Inflammatory macrophage treated with lipopolysaccharide for 4 hours (primary cell): ENCODE measurements at places on chromosomes 4 and X.

DNA sequence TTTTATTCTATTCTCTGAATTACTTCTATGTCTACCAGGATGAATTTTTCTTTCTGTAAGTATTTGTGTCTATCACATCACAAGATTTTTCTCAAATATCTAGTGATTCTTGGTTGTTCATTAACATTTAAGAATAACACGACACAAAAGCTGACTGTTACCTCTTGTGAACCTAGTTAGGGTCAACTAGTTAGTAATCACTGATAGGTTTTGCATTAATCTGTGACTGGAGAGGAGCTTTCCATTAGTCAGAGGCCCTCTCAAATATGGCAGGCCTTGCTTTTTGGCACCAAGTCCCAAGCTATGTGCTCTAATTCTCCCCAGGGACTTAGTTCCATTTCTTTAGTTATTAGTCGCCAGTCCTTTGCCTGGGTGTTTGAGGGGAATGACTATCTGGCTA lies 259.2 kb downstream of the CFAP299 start:
- no peak for DNase-seq

- DNase-seq = no peak
Observed at GRCh38 chr4:43456383-43456782, 563.9 kb downstream of the GRXCR1 start.

- no peak for DNase-seq
Observed at GRCh38 chr4:185512516-185512915, 22.8 kb downstream of the PDLIM3 start.

DNA sequence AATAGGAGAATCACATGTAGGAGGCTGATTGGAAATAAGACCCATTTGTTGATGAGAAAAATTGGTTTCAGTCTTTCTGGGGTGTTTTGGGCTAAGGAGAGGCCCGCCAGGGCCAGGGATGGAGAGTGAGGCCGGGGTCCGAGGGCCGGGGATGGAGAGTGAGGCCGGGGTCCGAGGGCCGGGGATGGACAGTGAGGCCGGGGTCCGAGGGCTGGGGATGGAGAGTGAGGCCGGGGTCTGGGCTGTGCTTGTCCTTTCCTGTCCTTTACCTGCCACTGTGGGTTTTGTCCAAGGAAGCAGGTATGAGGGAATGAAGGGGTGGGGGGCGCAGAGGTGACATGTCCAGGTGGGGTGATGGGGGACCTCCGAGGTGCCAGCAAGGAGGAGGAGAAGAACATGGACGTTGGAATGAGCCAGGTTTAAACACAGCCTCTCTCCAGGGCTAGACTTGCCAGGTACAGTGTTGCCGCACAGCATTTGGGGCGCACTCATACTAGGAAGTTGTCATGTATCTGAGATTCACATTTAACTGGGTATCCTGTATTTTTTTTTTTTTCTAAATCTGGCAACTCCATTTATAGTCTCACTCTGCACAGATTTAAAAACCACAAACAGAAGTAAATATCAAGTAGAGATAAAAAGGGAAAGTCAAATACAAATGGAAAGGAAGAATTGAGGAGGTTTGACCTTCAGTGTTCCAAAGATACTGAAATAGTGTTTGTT lies 8.8 kb downstream of the RGS12 start:
- no peak for DNase-seq

- no peak for DNase-seq
Observed at GRCh38 chr4:82529322-82529721, 32.5 kb downstream of the TMEM150C start.

- DNase-seq = no peak
Observed at GRCh38 chr4:185238215-185238681, 28.9 kb downstream of the SNX25 start.
